ENCODE measurements at places on chromosomes 1 and 21.

- no peaks in the 10 kb centered on the region for H3K4me1 ChIP-seq
- H3K27ac ChIP-seq, result no peak overlapping the region
- DNase-seq, result no peak
- H3K36me3 ChIP-seq, result peaks cover 5% of the 10 kb centered on the region
These were observed 27.1 kb upstream of the PLXNA2 start for GRCh38 chr1:208271236-208271635.

DNA sequence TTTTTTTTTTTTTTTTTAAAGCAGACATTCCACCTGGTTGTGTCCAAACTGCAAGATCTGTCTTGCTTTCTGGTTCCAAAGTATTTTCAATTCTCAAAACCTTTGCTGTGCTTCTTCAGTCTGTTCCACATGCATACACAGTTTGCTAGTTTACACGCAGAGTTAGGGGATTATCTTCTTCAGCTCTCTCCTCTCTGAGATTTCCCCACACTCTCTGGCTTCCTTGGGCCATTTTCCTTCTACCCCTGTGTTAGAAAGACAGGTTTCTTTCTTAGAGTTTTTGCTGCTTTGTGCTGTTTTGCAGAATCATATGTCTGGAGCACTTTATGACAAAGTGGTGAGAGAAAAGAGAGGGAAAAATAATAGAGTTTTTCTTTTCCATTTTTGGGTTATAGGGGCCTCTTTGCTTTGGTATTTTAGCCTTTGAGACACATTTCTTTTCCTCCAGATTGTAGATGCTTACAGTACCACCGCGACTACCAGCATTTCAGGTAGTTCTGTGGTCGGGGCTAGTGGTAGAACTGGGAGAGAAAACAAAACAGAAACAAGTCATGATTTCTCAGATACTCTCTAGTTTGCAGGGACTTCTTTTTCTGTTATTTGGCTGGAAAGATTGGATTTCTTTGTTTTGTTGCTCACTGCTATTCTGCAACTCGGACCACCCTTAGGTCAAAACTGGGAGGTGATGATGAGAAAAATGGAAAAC, 66.3 kb downstream of the RABGAP1L start:
- no peak overlapping the region for H3K4me3 ChIP-seq
- peaks cover 5% of the 10 kb centered on the region for H3K36me3 ChIP-seq
- peaks cover 13% of the 10 kb centered on the region for H3K4me1 ChIP-seq
- H3K27me3 ChIP-seq, result no peaks in the 10 kb centered on the region
- DNase-seq, result no peak
- H3K27ac ChIP-seq, result peak overlapping the region; percentile 53

GRCh38 chr21:42350318-42350910, 380 bp downstream of the TFF2 start:
- no peak overlapping the region for H3K27ac ChIP-seq
- no peak for DNase-seq
- no peaks in the 10 kb centered on the region for H3K4me1 ChIP-seq
- H3K4me3 ChIP-seq, result no peak overlapping the region
- no peaks in the 10 kb centered on the region for H3K27me3 ChIP-seq

GRCh38 chr1:241482761-241483250, 36.7 kb downstream of the FH start:
- no peak overlapping the region for H3K4me3 ChIP-seq
- H3K27me3 ChIP-seq, result peaks cover 5% of the 10 kb centered on the region
- H3K36me3 ChIP-seq, result no peaks in the 10 kb centered on the region
- H3K4me1 ChIP-seq, result peaks cover 3% of the 10 kb centered on the region

GRCh38 chr1:54402896-54403295, 3.3 kb downstream of the SSBP3 start:
- peak overlapping the region; percentile 86 for H3K4me3 ChIP-seq
- peak overlapping the region; percentile 32 for H3K27ac ChIP-seq
- no peak for DNase-seq
- H3K36me3 ChIP-seq, result peaks cover 20% of the 10 kb centered on the region

GRCh38 chr1:22412932-22413727, 38.5 kb upstream of the ZBTB40 start:
- DNase-seq, result no peak
- H3K27ac ChIP-seq, result no peak overlapping the region
- peaks cover 36% of the 10 kb centered on the region for H3K27me3 ChIP-seq
- peaks cover 3% of the 10 kb centered on the region for H3K4me1 ChIP-seq
- no peaks in the 10 kb centered on the region for H3K36me3 ChIP-seq

- H3K36me3 ChIP-seq, result no peaks in the 10 kb centered on the region
- DNase-seq, result no peak
- H3K27ac ChIP-seq, result no peak overlapping the region
- H3K4me1 ChIP-seq, result peaks cover 2% of the 10 kb centered on the region
These were observed 55.8 kb downstream of the UROD start for GRCh38 chr1:45067806-45068205.

GRCh38 chr21:34745557-34746255, 76.9 kb downstream of the CLIC6 start:
- peak; percentile 21 for DNase-seq
- peak overlapping the region; percentile 65 for H3K4me3 ChIP-seq
- H3K27me3 ChIP-seq, result peaks cover 32% of the 10 kb centered on the region
- no peak overlapping the region for H3K27ac ChIP-seq
- peaks cover 3% of the 10 kb centered on the region for H3K4me1 ChIP-seq
- H3K36me3 ChIP-seq, result peaks cover 2% of the 10 kb centered on the region

DNA sequence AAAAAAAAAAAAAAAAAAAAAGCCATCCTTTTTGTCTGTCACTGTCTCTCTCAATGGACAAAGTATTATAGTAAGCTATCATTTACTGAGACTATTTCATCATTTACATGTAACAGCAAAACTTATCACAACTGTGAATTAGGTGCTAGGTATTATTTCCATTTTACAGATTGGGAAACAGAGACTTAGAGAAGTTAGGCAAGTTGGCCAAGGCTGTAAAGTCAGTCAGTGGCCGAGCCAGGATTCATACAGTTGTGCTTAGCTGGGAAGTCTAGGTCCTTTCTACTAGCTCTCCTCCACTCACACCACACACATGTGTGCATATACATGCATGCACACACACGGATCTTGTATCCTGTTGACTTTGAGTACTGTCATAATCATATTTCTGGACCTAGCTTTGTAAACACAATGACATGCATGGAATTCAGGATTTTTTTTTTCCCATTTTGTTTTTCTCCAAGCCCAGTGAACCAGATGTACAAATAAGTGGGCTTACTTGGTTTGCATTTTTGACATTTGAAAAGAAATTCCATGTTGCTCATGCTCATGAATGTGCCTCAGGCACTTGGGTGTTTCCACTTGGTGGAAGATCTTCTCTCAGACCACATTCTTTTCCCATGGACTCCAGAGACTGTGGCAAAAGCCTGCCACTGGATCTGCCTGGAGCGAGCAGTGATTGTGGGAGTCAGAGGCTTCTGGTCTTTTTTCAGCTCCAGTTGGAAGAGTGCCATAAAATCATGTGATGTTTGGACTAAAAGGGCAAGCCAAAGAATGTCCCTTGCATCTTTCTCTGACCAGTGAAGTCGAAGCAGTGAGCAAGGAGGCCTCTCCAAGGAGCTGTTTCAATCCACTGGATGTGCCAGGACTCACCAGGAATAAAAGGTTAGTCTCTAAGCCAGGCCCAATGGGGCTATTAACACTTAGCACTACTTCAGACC, 61.7 kb upstream of the DNAJC6 start:
- peaks cover 51% of the 10 kb centered on the region for H3K27me3 ChIP-seq
- H3K27ac ChIP-seq, result no peak overlapping the region
- DNase-seq, result no peak
- no peaks in the 10 kb centered on the region for H3K4me1 ChIP-seq

GRCh38 chr1:164682570-164682969, 123.6 kb downstream of the PBX1 start:
- no peak for DNase-seq
- no peaks in the 10 kb centered on the region for H3K27me3 ChIP-seq
- no peaks in the 10 kb centered on the region for H3K4me1 ChIP-seq

- no peak overlapping the region for H3K27ac ChIP-seq
- H3K4me1 ChIP-seq, result peaks cover 2% of the 10 kb centered on the region
- no peak for DNase-seq
- no peaks in the 10 kb centered on the region for H3K27me3 ChIP-seq
These were observed 17.3 kb upstream of the TNFSF4 start for GRCh38 chr1:173224280-173224892.

DNA sequence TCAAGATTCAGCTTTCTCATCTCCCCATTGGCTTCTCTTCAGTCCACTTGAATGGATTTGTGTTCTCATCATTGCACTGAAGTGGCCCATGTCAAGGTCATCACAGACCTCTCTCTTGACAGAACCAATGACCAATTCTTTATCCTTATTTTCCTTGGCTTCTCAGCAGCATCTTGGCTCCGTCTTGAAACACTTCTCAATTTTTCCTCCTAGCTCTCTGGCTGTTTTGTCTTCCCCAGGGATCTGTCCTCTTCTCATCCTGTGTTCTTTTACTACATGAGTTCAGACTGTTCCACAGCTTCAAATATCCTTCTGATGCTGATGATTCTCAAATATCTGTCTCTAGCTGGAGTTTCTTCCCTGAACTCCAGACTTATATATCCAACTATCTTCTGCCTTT, 78.6 kb downstream of the COLGALT2 start:
- H3K36me3 ChIP-seq, result no peaks in the 10 kb centered on the region
- H3K27me3 ChIP-seq, result no peaks in the 10 kb centered on the region
- no peak overlapping the region for H3K27ac ChIP-seq
- DNase-seq, result no peak
- peaks cover 13% of the 10 kb centered on the region for H3K4me1 ChIP-seq

- H3K27me3 ChIP-seq, result no peaks in the 10 kb centered on the region
- no peaks in the 10 kb centered on the region for H3K4me1 ChIP-seq
- peaks cover 2% of the 10 kb centered on the region for H3K36me3 ChIP-seq
- no peak overlapping the region for H3K4me3 ChIP-seq
- no peak overlapping the region for H3K27ac ChIP-seq
These were observed 12.5 kb upstream of the TNNI3K start for GRCh38 chr1:74222701-74223100.

- no peaks in the 10 kb centered on the region for H3K4me1 ChIP-seq
- DNase-seq, result no peak
- H3K36me3 ChIP-seq, result no peaks in the 10 kb centered on the region
- H3K4me3 ChIP-seq, result no peak overlapping the region
These were observed 45.3 kb upstream of the TNR start for GRCh38 chr1:175788586-175789252.

GRCh38 chr1:110148961-110149360, 1.3 kb upstream of the SLC6A17 start:
- H3K36me3 ChIP-seq, result peaks cover 3% of the 10 kb centered on the region
- peaks cover 5% of the 10 kb centered on the region for H3K4me1 ChIP-seq
- peaks cover 14% of the 10 kb centered on the region for H3K27me3 ChIP-seq
- DNase-seq, result no peak
- H3K27ac ChIP-seq, result no peak overlapping the region

- no peak for DNase-seq
- peak overlapping the region; percentile 93 for H3K4me3 ChIP-seq
- peaks cover 9% of the 10 kb centered on the region for H3K36me3 ChIP-seq
- no peaks in the 10 kb centered on the region for H3K27me3 ChIP-seq
- H3K27ac ChIP-seq, result peak overlapping the region; percentile 97
These were observed 819 bp downstream of the PYHIN1 start for GRCh38 chr1:158932171-158932570.

DNA sequence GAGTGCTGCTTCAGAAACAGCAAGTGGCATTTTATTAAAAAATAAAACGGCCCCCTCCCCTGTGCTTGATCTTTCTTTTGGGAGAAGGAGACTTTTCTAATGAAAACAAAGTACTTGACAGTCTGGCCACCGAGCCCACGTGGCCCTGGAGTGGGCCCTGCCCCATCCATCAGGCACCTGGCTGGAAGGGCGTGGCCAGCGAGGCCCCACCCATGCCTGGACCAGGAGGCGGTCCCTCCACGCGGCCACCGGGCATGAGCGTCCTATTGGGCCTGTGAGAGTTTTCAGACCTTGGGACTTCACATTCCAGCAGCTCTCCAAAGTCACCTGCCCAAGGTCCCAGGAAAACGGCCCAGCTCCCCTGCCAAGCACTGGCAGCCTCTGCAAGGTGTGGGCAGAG, 144.7 kb downstream of the CASZ1 start:
- no peak for DNase-seq
- H3K4me1 ChIP-seq, result no peaks in the 10 kb centered on the region
- no peaks in the 10 kb centered on the region for H3K27me3 ChIP-seq
- H3K36me3 ChIP-seq, result no peaks in the 10 kb centered on the region
- H3K4me3 ChIP-seq, result no peak overlapping the region
- no peak overlapping the region for H3K27ac ChIP-seq

- peaks cover 37% of the 10 kb centered on the region for H3K27me3 ChIP-seq
- H3K4me1 ChIP-seq, result peaks cover 15% of the 10 kb centered on the region
- DNase-seq, result no peak
- H3K27ac ChIP-seq, result no peak within 1 kb of the TSS
- H3K36me3 ChIP-seq, result peaks cover 5% of the 10 kb centered on the region
These were observed at the start of gene HMCN1 for GRCh38 chr1:185733818-185734735. TSS of gene HMCN1 (plus strand) at chr1:185734391. CDS start at chr1:185734780, 389 bp downstream.

DNA sequence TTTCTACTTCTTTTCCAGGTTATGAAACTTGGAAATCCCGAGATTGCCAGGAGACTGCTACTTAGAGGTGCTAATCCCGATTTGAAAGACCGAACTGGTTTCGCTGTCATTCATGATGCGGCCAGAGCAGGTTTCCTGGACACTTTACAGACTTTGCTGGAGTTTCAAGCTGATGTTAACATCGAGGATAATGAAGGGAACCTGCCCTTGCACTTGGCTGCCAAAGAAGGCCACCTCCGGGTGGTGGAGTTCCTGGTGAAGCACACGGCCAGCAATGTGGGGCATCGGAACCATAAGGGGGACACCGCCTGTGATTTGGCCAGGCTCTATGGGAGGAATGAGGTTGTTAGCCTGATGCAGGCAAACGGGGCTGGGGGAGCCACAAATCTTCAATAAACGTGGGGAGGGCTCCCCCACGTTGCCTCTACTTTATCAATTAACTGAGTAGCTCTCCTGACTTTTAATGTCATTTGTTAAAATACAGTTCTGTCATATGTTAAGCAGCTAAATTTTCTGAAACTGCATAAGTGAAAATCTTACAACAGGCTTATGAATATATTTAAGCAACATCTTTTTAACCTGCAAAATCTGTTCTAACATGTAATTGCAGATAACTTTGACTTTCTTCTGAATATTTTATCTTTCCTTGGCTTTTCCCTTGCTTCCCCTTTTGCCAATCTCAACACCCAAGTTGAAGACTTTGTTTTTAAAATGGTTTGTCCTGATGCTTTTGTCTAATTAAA, 4.0 kb downstream of the CDKN2C start:
- H3K4me1 ChIP-seq, result peaks cover 32% of the 10 kb centered on the region
- no peak for DNase-seq
- H3K4me3 ChIP-seq, result no peak overlapping the region
- H3K27me3 ChIP-seq, result peaks cover 8% of the 10 kb centered on the region
- H3K27ac ChIP-seq, result peak overlapping the region; percentile 19

DNA sequence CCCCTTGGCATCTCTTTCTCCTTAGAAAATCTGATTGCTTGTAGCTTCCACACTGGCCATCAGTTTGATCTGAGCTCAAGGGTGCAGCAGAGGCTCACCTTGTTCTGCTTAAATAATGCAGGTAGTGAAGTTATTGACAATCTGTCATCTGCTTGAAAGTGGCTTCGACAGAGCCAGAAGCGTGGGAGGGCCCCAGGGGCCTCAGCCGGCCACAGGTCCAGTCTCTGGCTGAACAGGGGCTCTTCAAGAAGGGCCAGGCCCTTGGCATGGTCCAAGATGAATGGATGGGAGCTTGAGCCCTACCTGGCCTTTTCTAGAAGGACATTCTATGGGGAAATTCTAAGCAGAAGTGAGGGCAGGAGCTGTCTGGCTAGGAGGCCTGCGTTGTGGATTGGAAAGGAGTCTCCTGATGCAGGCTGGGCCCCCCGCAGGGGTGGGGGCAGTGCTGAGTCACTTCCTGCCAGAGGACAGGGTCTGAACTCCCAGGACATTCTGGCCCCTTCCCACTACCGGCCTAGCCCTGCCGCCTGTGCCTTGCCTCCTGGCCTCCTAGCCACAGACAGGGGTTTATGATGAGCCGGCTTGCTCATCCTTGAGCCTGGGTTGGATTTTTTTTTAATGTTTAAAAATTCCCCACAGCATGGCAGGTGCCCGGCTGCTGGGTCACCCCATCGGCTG, 162.3 kb upstream of the VAMP3 start:
- H3K36me3 ChIP-seq, result peaks cover 7% of the 10 kb centered on the region
- peaks cover 62% of the 10 kb centered on the region for H3K27me3 ChIP-seq
- no peak for DNase-seq
- no peak overlapping the region for H3K4me3 ChIP-seq
- no peaks in the 10 kb centered on the region for H3K4me1 ChIP-seq
- H3K27ac ChIP-seq, result no peak overlapping the region
